ENCODE measurements at places on chromosomes 6 and 20.

DNA sequence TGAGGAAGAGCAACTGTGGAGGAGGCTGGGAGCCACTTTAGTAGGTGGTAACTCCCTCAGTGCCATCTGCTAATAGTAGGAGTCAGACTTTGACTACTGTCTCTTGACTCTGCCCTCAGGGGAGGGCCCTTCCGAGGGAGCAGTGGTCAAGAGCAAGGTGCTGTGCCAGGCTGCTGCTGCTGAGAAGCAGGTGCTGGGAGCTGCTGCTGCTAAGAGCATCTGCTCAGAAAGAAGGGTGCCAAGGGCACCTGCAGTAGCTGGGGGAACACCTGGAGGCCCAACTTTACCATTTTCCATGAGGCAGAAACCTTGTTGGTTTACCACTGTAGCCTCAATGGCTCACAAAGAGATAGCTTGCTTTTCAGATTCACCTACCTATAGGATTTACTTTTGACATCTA lies 18.5 kb downstream of the GGTLC1 start:
- H3K4me1 ChIP-seq = no peaks in the 10 kb centered on the region
- H3K27me3 ChIP-seq = no peaks in the 10 kb centered on the region
- no peak overlapping the region for H3K27ac ChIP-seq
- H3K36me3 ChIP-seq = no peaks in the 10 kb centered on the region
- no peak overlapping the region for H3K4me3 ChIP-seq
- no peak for DNase-seq

DNA sequence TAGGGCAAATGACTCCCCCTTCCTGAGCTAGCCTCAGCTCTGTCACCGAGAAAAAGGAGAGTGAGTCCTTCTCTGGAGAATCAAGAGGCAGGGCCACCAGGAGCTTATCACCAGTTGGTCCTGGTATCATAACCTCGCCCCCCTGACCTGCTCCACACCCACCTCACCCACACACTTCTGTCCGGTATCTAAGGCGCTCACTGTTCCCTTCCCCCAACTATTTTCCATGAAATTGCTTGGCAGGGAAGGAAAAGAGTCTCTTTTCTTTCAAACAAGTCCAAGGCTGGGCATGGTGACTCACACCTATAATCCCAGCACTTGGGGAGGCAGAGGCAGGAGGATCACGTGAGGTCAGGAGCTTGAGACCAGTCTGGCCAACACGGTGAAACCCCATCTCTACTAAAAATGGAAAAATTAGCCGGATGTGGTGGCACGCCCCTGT lies 77.6 kb downstream of the ZMYND8 start:
- H3K36me3 ChIP-seq = peaks cover 44% of the 10 kb centered on the region
- no peak for DNase-seq
- H3K4me1 ChIP-seq = no peaks in the 10 kb centered on the region

DNA sequence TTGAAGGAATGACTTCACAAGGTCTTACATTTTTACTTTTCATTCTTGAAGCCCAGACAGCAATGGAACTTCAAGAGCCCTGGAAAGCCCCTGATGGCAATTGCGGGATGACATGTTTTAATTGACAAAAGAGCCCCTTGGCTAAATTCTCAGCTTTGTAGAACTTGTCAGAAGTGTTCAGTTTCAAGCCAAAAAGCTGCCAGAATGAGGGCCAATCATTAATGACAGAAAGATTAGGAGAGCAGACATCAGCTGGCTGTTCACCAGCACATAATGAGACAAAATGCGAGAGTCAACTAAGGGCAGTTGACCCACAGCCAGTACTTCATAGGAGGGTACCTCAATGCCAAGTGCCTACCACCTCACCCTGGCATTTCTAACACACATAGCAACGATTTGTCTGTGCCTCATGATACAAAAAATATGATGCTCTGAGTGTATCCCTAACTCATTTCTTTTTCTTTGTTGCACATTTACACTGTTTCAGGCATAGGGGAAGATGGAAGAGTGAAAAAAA lies 243.1 kb downstream of the MYLK4 start:
- no peak overlapping the region for H3K27ac ChIP-seq
- no peaks in the 10 kb centered on the region for H3K4me1 ChIP-seq
- no peak for DNase-seq
- H3K27me3 ChIP-seq = no peaks in the 10 kb centered on the region
- H3K36me3 ChIP-seq = no peaks in the 10 kb centered on the region
- no peak overlapping the region for H3K4me3 ChIP-seq

- no peak for DNase-seq
- no peaks in the 10 kb centered on the region for H3K36me3 ChIP-seq
- H3K4me3 ChIP-seq = no peak overlapping the region
- H3K27me3 ChIP-seq = no peaks in the 10 kb centered on the region
- peaks cover 22% of the 10 kb centered on the region for H3K4me1 ChIP-seq
These were observed 82.6 kb upstream of the CCN6 start for GRCh38 chr6:111971181-111971841.

DNA sequence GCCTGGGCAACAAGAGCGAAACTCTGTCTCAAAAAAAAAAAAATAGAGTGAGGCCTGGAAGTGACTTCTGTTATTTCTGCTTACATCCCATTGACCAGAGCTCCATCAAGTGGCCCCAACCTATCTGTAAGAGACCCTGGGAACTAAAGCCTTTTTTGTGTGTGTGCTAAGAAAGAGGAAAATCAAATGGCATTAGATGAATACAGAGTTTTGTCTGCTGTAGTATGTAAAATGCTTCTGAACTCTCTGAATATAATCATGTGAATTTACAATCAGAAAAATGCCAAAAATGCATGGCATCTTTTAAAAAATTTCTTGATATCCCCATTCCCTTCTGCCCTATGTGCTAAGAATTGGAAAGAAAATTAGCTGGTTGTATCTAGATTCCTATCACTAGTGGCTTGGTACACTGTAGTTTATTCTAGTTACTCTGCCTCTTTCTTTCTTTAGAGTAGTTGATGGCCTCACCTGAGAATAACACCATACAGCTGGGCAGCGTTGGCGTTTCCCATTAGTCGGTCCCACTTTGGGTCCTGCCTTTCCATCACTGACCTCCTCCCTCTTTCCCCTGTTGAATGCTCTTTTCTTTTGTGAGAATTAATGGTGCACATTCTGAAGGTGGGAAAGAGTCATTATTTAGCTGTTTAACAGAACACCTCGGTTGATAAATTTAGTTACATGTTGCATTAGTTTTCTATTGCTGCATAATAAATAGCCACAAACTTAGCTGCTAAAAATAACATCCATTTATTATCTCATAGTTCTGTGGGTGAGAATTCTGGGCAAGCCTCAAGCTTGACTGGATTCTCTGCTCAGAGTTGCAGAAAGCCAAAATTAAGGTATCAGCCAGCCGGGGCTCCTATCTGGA lies 38.2 kb downstream of the SAMD5 start:
- DNase-seq = no peak
- H3K4me1 ChIP-seq = no peaks in the 10 kb centered on the region
- H3K27me3 ChIP-seq = no peaks in the 10 kb centered on the region
- H3K27ac ChIP-seq = no peak overlapping the region

- H3K27ac ChIP-seq = no peak overlapping the region
- no peak overlapping the region for H3K4me3 ChIP-seq
- no peaks in the 10 kb centered on the region for H3K27me3 ChIP-seq
- H3K4me1 ChIP-seq = no peaks in the 10 kb centered on the region
- DNase-seq = no peak
These were observed 44.8 kb downstream of the PDE10A start for GRCh38 chr6:165618241-165618640.

- no peak for DNase-seq
- no peaks in the 10 kb centered on the region for H3K4me1 ChIP-seq
- no peaks in the 10 kb centered on the region for H3K36me3 ChIP-seq
- H3K27me3 ChIP-seq = no peaks in the 10 kb centered on the region
- H3K4me3 ChIP-seq = no peak overlapping the region
- no peak overlapping the region for H3K27ac ChIP-seq
These were observed 20.0 kb downstream of the RNF144B start for GRCh38 chr6:18406955-18407749.

DNA sequence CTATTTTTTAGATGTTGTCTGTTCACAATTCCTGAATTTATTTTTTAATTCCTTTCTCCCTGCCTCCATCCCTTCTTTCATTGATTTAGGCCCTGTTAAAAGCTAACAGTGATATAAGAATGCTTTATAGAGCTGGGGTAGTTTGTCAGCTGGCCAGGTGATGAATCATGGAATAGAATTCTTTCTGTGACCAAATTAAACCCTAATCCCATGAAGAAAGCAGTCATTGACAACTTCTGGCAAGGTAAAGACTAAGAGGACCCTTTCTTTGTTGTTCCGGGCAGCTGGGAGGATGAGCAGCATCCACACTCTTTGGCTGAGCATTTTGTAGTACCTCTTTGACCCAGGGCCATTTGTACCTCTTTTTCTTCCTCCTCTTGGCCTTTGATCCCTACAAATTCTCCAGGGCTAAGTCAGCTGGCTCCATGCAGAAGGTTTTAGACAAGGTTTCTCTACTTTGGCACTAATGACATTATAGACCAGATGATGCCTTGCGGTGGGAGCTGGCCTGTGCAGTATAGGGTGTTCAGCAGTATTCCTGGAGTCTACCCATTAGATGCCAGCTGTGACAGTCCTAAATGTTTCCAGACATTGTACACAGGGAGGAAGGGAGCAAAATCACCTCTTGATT lies 102.9 kb downstream of the SLX4IP start:
- H3K27me3 ChIP-seq = no peaks in the 10 kb centered on the region
- peaks cover 3% of the 10 kb centered on the region for H3K4me1 ChIP-seq
- H3K4me3 ChIP-seq = no peak overlapping the region
- H3K36me3 ChIP-seq = no peaks in the 10 kb centered on the region

- H3K4me1 ChIP-seq = no peaks in the 10 kb centered on the region
- no peaks in the 10 kb centered on the region for H3K36me3 ChIP-seq
- DNase-seq = no peak
- no peak overlapping the region for H3K4me3 ChIP-seq
These were observed 345.3 kb downstream of the TFAP2B start for GRCh38 chr6:51163843-51164529.

DNA sequence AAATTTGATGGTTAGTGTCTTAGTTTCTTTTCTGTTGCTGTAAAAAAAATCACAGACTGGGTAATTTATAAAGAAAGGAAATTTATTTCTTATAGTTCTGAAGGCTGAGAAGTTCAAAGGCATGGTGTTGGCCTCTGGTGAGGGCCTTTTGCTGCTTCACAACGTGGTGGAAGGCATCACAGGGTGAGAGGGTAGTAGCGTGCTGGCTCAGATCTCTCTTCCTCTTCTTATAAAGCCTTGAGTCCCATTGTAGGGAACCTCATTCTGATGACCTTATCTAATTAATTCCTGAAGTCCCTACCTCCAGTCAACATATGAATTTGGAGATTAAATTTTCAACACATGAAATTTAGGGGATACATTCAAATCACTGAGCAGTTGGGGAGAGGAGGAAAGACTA lies 62.0 kb downstream of the ARID1B start:
- H3K4me1 ChIP-seq = no peaks in the 10 kb centered on the region
- H3K4me3 ChIP-seq = no peak overlapping the region
- no peaks in the 10 kb centered on the region for H3K27me3 ChIP-seq
- no peaks in the 10 kb centered on the region for H3K36me3 ChIP-seq

- no peaks in the 10 kb centered on the region for H3K36me3 ChIP-seq
- DNase-seq = no peak
- H3K27ac ChIP-seq = no peak overlapping the region
- no peak overlapping the region for H3K4me3 ChIP-seq
- no peaks in the 10 kb centered on the region for H3K4me1 ChIP-seq
These were observed 438.6 kb downstream of the PKHD1 start for GRCh38 chr6:51648774-51649173.

GRCh38 chr6:161198783-161199460 lies 74.9 kb downstream of the AGPAT4 start:
- H3K36me3 ChIP-seq = no peaks in the 10 kb centered on the region
- no peaks in the 10 kb centered on the region for H3K27me3 ChIP-seq
- H3K4me1 ChIP-seq = no peaks in the 10 kb centered on the region
- DNase-seq = no peak
- H3K27ac ChIP-seq = no peak overlapping the region
- H3K4me3 ChIP-seq = no peak overlapping the region

DNA sequence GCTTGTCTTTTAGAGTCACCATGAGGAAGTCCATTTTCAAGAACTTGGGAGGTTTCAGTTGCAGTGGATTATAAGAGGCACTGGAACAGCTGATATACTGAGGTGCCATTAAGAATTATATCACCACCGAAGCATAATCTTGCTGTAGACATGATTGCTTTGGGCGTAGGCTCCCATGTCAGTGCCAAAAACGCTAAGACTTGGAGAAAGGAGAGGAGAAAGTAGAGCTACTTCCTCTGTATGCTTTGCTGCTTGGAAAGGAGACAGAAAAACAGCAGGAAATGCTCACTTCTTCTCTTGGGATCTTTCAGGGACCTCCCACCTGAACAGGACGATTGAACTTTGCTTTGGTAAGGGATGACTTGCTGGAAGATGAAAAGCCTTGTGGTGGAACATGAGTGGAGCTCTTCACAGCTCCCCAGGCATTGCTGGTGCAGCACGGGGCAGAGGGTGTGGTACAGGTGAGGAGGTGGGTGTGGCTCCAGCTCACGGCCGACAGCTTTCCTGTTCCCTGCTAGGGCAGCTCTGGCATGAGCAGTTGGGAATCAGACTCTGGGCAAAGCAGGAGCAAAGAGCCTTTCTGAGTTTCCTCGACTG lies 190.4 kb upstream of the JAG1 start:
- H3K4me3 ChIP-seq = no peak overlapping the region
- H3K27ac ChIP-seq = no peak overlapping the region
- H3K36me3 ChIP-seq = no peaks in the 10 kb centered on the region

- peak; percentile 2 for DNase-seq
- H3K27me3 ChIP-seq = peaks cover 3% of the 10 kb centered on the region
- no peak overlapping the region for H3K27ac ChIP-seq
- H3K36me3 ChIP-seq = no peaks in the 10 kb centered on the region
- no peaks in the 10 kb centered on the region for H3K4me1 ChIP-seq
- no peak overlapping the region for H3K4me3 ChIP-seq
These were observed 68.4 kb downstream of the RSPO3 start for GRCh38 chr6:127186889-127187288.

DNA sequence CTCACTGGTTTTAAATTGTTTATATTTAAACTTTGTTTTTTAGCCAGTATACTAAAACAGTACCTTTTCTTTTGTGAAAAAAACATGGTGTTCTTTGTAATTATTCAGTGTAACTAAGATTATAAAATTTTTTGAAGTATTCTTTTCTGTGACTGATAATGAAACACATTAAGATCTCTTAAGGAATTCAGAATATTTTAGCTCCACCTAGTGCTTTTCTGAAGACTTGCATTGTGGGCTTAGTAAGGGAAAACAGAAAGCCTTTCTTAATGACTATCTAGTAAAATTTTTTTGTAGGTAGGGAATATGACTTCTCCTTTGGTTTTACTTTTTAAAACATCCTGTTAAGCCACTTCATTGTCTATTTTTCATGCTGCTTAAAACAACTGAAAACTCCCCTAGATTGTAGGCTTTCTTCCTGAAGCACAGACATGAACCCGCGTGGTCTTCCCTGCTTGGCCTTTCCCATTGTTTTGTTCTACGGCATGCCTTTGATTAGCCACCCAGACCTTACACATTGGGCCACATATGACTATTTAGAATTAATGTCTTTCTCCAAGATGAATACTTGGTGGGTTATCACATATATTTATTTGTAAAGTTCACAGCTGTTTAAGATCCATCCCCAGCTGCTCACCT lies 72.1 kb downstream of the AFDN start:
- no peaks in the 10 kb centered on the region for H3K27me3 ChIP-seq
- H3K4me3 ChIP-seq = no peak overlapping the region
- no peaks in the 10 kb centered on the region for H3K4me1 ChIP-seq
- DNase-seq = no peak
- no peak overlapping the region for H3K27ac ChIP-seq

GRCh38 chr6:90819483-90819882 lies 232.6 kb upstream of the MAP3K7 start:
- H3K27ac ChIP-seq = no peak overlapping the region
- no peaks in the 10 kb centered on the region for H3K4me1 ChIP-seq
- DNase-seq = no peak
- no peak overlapping the region for H3K4me3 ChIP-seq

Measured in effector memory CD4-positive, alpha-beta T cell (primary cell).